ENCODE measurements at places on chromosomes 4 and X.

DNA sequence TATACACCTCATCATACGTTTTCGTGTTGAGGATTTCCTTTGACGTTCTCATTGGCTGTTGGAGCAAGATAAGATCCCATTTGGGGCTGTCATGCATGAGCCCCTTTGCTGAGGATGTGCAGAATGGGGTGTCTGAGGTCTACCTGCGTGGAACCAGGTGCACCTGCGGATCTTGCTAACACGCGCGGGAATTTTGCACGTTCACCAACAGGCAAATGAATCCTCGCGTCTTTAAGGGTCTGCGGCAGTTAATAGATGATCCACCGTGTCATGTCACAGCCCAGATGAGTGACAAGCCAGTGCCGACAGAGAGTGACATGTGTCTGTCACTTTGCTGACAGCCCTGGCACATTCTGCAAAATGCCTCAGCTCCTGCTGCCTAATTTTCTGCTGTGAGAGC lies 56.3 kb upstream of the SHOX start:
- DNase-seq, result no peak

DNA sequence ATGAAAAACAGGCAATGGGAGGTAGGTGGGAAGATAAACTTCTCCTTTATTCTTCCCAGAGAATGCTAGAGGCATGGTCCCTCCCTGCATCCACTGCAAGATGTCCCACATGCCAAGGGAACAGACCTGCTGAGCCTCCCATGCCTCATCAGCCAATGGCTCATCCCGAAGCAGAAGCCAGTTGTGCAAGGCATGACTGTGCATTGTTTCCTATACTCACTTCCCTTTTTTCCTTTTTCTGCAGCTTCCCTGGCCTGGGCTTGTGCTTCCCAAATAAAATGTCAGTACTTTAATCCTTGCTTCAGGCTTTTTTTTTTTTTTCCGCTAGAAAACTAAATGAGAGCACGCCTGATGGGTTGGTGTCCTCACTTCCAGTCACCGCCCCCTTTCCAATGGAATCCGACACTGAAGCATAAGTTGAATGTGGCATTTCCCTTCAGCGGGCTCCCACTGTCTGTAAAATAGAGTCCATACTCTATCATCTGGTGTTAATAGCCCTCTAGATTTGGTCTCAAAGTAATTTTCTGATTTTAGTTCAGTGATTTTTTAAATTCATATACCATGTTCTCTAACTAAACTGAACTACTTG lies 239.0 kb upstream of the JADE1 start:
- DNase-seq, result no peak

DNA sequence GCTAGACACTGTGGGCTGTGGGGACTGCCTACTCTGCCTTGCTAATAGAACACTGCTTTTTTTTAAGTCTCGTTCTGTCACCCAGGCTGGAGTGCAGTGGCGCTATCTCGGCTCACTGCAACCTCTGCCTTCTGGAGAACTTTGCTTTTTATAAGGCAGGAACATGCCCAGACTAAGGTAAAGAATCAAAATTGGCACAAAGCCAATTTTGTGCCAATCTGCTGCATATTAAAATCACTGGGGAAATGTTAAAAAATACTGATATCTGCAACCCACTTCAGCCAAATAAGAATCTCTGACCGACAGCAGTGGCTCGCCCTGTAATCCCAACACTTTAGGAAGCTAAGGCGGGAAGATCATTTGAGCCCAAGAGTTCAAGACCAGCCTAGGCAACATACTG lies 36.5 kb upstream of the CEP135 start:
- no peak for DNase-seq

GRCh38 chr4:184444953-184445309 lies 29.4 kb downstream of the IRF2 start:
- DNase-seq, result no peak

DNA sequence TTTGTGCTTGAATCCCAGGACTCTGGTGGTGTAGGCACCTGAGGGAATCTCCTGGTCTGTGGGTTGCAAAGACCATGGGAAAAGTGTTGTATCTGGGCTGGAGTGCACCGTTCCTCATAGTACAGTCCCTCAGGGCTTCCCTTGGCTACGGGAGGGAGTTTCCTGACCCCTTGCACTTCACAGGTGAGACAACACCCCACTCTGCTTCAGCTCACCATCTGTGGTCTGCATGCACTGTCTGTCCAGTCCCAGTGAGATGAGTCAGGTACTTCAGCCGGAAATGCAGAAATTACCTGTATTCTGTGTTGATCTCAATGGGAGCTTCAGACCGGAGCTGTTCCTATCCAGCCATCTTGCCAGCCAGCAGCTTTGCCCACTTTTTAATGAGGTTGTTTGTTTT lies 353.0 kb upstream of the IRS4 start:
- no peak for DNase-seq

- no peak for DNase-seq
Observed at GRCh38 chrX:13694359-13694758, 5.4 kb downstream of the RAB9A start.

GRCh38 chr4:82785611-82786400 lies 12.8 kb downstream of the SCD5 start:
- DNase-seq, result no peak

DNA sequence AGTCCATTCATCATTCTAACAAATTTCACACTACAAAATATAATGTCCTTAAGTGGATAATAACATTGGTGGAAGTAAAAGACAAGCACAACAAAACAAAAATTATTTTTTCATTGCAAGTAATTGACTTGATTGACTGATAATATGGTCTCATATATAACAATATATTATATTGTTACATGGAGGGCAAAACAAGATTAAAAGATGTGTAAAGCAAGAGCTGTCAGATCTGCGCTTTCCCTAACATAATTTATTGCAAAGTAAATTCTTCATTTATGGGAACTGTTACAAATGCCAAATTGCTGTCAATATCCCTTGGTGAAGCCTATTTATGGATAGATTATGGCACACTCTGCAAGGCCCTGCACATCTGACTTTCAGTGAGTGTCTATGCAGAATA lies 233.6 kb downstream of the PCDH7 start:
- DNase-seq, result no peak

GRCh38 chrX:118530219-118530911 lies 34.8 kb downstream of the DOCK11 start:
- no peak for DNase-seq

GRCh38 chr4:124555959-124556358 lies 156.6 kb downstream of the ANKRD50 start:
- DNase-seq, result no peak

DNA sequence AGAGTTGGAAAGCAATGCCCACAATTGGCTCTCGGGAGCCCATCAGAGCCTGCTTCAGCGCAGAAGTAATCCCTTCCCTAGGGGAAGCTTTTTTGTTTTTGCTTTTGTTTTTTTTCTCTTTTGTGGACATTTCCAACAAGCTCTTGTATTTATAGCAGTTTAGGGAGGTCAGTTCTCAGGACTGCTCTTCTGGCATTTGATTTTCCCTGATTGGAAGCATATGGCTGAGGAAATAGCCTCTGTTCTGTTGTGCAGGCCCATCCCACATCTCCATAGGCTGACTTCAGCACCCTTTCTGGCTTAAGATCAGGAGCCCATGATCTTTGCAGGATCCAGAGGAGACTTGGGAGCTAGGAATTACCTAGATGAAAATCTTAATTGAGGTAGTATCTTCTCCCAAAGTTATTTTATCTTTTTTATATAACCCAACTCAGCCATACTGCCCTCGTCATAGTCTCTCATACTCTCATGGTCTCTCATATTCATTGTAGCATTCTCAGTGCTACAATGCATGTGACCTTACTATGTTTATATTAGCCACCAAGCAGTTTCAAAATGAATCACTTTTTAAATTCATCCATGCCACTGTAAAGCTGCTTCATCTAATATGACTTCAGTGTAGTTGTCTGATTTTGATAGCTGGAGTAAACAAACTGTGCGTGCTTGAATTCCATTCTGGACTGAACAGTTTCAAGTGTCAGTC lies 16.7 kb downstream of the PAGE4 start:
- DNase-seq, result no peak

DNA sequence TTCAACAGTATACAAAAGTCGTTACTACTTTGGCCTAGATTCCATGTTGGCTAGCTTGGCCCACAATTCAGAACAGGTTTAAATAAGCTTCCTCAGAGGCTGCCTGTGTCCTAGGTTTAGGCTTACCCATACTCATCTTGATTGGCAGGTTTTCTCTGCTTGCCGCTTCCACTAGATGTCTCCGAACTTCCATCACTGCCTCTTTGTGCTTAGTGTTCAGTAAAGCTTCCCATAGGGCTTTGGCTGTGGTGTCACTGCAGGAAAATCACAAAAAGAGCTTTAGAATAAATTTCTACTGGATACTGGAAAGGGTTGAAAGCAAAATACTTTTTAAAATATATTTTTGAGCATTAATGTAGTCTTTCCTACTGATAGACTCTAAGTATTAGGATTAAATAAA lies 52.4 kb downstream of the SCFD2 start:
- DNase-seq, result peak; percentile 49

All from D341Med (cell line).